ENCODE measurements at places on chromosomes 1 and 21. TPM values are rescaled to one million over a fixed set of nuclear protein-coding genes. Genes with fewer than 3 reads are reported as not detected.

- no peaks in the 10 kb centered on the region for H3K36me3 ChIP-seq
- no peak overlapping the region for H3K27ac ChIP-seq
- H3K4me3 ChIP-seq = no peak overlapping the region
- no peak for DNase-seq
- H3K4me1 ChIP-seq = no peaks in the 10 kb centered on the region
These were observed 39.4 kb downstream of the OR10Z1 start for GRCh38 chr1:158644449-158644848.

DNA sequence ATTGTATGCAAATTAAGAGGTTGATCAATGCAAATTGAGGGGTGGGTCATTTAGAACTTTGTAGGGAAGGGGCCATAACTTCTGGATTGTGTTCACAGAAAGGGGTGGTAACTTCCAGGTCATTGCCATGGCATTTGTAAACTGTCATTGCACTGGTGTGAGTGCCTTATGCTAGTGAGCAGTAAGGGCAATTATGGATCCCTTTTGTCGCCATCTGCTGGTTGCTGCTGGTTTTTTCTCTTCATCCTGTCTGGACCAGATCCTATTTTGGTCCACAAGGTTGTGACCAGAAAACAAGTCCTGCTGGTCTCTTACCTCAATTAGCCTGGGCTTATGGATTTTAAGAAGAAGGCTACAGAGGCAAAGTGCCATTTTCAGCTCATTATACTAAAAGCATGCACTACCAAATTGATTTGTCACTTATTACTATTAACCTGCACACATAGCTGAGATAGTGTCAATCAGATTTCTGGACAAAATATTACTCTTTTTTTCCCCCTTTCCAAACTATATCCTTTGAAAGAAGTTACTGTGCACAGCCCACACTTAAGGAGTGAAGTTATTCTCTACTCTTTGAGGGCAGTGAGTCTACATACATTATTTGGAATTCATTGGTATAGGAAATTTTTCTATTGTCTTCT, 196.2 kb downstream of the ZC3H11B start:
- H3K4me1 ChIP-seq = no peaks in the 10 kb centered on the region
- H3K27me3 ChIP-seq = no peaks in the 10 kb centered on the region
- no peak overlapping the region for H3K4me3 ChIP-seq
- H3K27ac ChIP-seq = no peak overlapping the region
- DNase-seq = peak; percentile 67

DNA sequence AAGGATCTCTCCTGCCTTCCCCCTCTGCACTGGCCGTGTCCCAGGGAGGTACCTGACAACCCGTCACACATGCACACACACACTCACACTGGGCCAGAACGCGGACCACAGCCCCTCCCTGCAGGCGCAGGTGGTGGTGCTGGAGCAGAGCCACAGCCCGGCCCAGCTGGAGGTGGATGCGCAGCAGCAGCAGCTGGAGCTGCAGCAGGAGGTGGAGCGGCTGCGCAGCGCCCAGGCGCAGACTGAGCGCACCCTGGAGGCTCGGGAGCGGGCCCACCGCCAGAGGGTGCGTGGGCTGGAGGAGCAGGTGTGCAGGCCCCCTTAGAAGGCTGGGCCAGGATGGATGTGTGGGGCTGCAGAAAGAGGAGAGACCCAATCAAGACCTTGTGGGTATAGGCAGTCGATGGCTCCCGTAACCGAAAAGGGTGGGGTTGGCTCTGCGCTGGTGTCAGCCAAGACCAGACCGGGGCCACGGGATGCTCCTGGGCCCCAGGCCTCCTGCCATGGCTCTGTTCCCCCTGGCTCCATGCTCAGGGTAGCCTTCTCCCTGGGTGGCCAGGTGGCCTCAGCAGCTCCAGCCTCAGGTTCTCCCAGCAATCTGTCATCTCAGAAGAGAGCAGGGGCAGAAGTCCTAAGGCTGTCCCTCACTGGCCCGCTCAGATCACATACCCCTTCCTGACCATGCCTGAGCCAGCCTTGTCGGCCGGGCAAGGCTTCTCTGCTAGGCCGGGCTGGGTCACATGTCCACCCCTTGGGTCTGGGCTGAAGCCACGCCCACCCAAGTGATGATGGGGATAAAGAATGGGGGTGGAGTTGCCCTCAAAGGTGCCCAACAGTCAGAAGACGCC, 8.9 kb downstream of the MFAP2 start:
- no peaks in the 10 kb centered on the region for H3K27me3 ChIP-seq
- H3K27ac ChIP-seq = no peak overlapping the region
- no peak overlapping the region for H3K4me3 ChIP-seq
- peaks cover 52% of the 10 kb centered on the region for H3K36me3 ChIP-seq

DNA sequence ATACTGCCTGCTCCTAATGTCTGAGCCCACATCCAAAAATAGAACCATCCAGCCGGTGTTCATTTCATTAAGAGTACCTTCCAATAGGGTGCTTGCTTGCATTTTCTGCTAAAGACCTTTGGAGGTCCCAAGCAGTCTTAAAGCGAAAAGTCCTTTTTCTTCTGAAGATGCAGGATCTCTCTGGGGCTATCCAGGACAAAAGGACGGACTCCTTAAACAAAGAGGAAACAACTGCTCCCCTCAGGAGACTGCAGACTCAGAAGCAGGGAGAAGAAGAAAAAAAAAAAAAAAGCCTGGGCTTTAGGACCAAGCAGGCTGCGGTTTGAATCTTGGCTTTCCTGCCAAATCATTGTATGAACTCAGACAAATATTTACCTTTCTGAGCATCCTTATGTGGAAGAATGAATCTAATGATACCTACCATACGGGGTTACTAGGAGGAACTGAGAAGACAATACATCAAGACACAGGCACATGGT, 204.0 kb downstream of the PLPP3 start:
- DNase-seq = no peak
- H3K27me3 ChIP-seq = no peaks in the 10 kb centered on the region
- no peaks in the 10 kb centered on the region for H3K36me3 ChIP-seq
- peaks cover 7% of the 10 kb centered on the region for H3K4me1 ChIP-seq
- no peak overlapping the region for H3K27ac ChIP-seq

- no peak overlapping the region for H3K27ac ChIP-seq
- DNase-seq = no peak
- H3K4me3 ChIP-seq = no peak overlapping the region
- H3K4me1 ChIP-seq = no peaks in the 10 kb centered on the region
- no peaks in the 10 kb centered on the region for H3K36me3 ChIP-seq
These were observed 47.5 kb upstream of the CRNN start for GRCh38 chr1:152461544-152461943.

- no peaks in the 10 kb centered on the region for H3K4me1 ChIP-seq
- DNase-seq = no peak
- H3K27ac ChIP-seq = no peak overlapping the region
- no peak overlapping the region for H3K4me3 ChIP-seq
- no peaks in the 10 kb centered on the region for H3K36me3 ChIP-seq
These were observed 45.9 kb downstream of the SLX9 start for GRCh38 chr21:44985441-44986401.

DNA sequence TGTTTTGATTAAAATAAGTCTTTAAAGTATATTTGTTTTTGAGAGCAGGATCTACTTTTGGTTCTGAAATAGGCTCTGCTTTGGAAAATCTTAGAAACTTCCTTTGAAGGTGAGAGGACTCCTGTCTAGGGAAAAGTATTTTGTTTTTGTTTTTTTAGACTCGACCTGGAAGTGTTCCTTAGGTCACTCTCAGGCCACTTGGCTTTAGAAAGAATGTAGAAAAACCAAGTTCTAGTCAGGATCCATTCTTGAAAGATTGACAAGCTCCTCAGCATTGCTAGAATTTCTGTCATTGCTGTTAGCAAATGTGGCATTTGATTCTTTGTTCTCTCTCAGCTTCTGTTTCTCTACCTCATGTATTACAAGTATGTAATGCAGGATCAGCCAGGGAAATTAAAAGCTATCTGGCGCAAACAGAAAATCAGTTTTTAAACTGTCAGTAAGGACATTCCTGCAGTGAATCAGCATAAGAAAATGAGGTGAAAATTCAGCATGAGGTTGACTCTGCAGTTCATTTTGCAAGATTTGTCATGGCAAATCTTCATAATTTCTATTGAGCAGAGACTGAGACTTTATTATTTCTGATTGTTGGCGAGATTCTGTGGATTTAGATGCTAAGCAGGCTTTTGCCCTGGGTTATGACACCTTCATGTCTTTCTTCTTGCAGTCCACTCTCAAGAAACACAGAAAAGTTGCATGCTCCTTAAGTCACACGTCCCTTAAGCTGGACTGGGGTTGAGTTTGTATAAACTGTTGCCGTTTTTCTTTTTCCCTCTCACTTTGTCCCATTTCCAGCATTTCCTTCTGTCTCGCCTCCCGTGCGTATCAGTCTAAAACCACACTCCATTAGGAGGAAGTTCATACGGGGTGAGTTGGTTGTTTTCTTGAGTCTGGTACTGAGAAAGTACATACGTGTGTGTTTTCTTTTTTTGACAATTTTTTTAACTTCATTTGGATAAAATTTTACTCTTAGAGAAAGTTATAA, 12.6 kb downstream of the NTPCR start:
- no peak for DNase-seq
- H3K27me3 ChIP-seq = no peaks in the 10 kb centered on the region
- no peaks in the 10 kb centered on the region for H3K4me1 ChIP-seq
- H3K27ac ChIP-seq = no peak overlapping the region
- H3K4me3 ChIP-seq = no peak overlapping the region

- H3K27me3 ChIP-seq = no peaks in the 10 kb centered on the region
- DNase-seq = no peak
- peaks cover 3% of the 10 kb centered on the region for H3K4me1 ChIP-seq
- no peak overlapping the region for H3K4me3 ChIP-seq
- no peak overlapping the region for H3K27ac ChIP-seq
These were observed 66.7 kb downstream of the TLR5 start for GRCh38 chr1:223076362-223076761.

BMP8A gene
- 0.52 TPM for total RNA-seq

GRCh38 chr1:246698466-246699094, 25.6 kb upstream of the SCCPDH start:
- H3K4me3 ChIP-seq = peak overlapping the region; percentile 58
- DNase-seq = no peak
- no peaks in the 10 kb centered on the region for H3K27me3 ChIP-seq
- H3K36me3 ChIP-seq = no peaks in the 10 kb centered on the region
- no peaks in the 10 kb centered on the region for H3K4me1 ChIP-seq

LAPTM5 gene
- total RNA-seq = 0.15 TPM

DNA sequence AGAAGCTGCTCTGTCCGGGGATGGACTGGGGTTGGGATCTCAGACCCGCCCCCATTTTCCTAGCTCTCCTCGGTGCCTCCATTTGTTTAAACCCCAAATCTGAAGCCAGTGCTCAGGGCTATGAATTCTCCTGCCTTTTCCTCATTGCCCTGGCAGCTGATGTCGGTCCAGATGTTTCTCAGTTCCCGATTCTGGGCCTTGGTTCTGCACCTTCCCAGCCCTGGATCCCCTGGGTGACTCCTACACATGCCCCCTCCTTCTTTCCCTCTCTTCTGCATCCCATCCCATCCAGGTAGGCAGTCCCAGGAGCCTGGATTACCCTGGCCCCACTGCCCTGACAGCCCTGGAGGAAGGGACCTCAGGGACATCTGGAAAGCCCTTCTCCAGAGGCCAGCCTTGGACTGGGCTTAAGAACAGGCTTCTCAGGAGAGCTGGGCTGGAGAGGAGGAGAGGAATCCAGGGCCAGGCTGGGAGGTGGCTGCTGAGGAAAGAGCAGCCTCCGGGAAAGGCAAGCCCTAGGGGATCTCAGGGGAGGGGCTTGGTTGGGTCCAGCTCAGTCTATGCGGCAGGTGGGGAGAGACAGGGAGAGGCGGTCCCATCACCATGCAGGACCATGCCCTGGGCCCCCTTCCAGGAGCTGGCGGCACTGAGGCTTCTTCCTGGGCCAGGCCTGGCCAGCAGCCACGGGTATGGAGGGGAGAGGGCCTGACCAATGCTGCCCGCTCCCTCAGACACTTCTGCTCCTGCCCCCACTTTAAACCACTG, 6.8 kb upstream of the EPS8L3 start:
- DNase-seq = no peak
- H3K27me3 ChIP-seq = 0 out of 2 replicates have a peak, but pooled peaks cover 3% of the 10 kb centered on the region
- H3K4me1 ChIP-seq = no peaks in the 10 kb centered on the region
- no peaks in the 10 kb centered on the region for H3K36me3 ChIP-seq
- no peak overlapping the region for H3K27ac ChIP-seq
- no peak overlapping the region for H3K4me3 ChIP-seq

KRTAP7-1 gene
- not detected for total RNA-seq

GBP7 gene
- not detected for total RNA-seq

DNA sequence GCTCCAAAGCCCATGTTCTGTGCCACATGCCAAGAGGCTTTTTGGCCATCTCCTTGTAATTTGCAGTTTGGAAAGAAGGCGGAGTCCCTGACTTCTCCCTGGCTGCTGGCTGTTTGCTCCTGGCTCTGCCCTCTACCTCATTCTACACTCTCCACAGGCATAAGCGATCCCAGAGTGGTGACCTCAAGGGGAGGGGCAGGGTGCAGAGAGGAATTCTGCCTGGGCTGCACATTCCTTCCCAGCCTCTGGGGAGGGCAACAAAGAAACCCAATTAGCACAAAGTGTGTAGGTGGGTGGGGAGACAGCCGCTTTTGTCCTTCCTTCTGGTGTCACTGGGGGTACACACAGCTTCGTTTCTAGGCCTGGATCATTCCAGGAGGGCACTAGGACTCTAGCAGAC, 95.3 kb downstream of the HIVEP3 start:
- H3K36me3 ChIP-seq = no peaks in the 10 kb centered on the region
- no peak overlapping the region for H3K4me3 ChIP-seq
- peak; percentile 91 for DNase-seq
- H3K4me1 ChIP-seq = peaks cover 7% of the 10 kb centered on the region
- no peaks in the 10 kb centered on the region for H3K27me3 ChIP-seq
- no peak overlapping the region for H3K27ac ChIP-seq

SLAMF7 gene
- total RNA-seq = not detected

LIN28A gene
- total RNA-seq = 1,267 TPM

DNA sequence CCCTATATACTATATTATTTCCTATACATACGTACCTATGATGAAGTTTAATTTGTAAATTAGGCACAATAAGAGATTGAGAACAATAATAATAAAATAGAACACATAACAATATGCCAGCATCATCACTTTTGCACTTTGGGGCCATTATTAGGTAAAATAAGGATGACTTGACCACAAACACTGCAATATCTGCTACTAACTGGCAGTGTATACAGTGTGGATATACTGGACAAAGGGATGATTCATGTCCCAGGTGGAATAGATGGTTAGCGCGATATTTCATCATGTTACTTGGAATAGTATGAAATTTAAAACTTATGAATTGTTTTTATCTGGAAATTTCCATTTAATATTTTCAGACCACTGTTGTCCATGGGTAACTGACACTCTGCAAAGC, 35.4 kb upstream of the TXLNA start:
- no peak overlapping the region for H3K27ac ChIP-seq
- no peak overlapping the region for H3K4me3 ChIP-seq
- DNase-seq = no peak
- H3K4me1 ChIP-seq = no peaks in the 10 kb centered on the region

DNA sequence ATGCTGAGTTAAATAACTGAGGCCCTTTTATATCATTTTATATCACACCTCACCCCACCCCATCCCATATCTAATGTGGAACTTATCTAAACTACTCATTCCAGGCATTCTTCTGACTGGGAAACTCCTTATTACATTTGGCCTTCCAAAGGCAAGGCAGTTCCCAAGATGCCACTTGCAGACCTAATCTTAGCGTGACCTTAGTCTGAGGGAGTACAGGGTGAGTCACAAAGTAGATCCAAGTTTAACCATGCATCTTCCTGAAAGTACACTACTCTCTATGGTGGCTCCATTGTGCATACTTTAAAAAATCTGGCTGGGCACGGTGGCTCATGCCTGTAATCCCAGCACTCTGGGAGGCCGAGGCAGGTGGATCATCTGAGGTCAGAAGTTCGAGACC, 353.6 kb upstream of the C1orf87 start:
- no peak overlapping the region for H3K4me3 ChIP-seq
- H3K27me3 ChIP-seq = no peaks in the 10 kb centered on the region
- no peaks in the 10 kb centered on the region for H3K4me1 ChIP-seq
- no peak for DNase-seq

Measured in H9 (cell line).